ENCODE measurements at places on chromosomes 4 and X.

DNA sequence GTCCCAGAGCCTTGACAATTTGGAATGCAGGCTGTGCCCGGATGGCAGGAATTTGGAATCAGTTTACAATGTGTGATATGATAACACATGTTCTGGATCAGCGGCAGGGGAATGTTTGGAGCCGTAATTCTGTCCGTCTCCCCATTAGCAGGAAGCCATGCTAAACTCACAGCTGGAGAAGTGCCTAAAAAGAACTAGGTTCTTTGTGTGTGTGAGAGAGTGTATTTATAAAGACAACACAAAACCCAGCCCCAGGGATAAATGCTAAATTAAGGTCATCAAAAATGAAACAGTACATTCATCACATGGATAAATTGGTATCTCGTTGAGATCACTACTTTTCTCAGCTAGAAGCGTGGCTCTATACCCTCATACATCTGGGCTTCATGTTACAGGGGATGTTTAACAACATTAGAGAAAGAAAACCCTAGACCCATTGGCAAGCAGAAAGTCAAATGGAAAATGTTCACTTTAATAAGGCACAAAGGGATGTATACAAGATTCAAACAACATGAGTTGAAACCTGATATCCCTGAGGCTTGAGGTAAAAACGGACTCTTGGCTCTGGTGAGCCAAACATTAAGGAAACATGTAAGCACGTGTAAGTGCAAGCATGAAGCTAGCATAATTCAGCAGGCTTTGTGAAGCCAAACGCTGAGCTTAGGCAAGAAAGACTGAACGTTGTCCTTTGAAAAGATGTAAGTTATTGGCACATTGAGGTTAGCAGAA is 18.0 kb upstream of the TMEM131L start:
- peak; percentile 47 for DNase-seq

GRCh38 chr4:72442715-72443114 is 126.3 kb downstream of the ADAMTS3 start:
- DNase-seq, result no peak

DNA sequence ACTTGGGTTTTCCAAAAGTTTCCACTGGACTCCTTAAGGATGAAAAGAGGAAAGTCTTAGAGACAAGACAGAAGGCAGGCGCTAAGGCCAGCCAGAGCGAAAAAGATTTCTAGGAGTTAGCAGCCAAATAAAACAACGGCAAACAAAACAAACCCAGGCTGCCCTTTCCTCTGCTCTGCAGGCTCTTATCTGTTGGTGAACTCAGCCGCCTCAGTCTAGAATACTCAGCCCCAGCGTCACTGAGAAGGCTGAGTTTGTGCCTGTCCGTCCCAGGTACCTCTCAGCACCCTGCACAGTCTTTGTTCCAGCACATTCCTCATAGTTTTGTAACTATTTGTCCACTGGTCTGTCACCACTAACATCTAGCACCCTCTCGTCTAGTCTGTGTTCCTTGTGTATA is 75.6 kb upstream of the FAM9C start:
- no peak for DNase-seq

DNA sequence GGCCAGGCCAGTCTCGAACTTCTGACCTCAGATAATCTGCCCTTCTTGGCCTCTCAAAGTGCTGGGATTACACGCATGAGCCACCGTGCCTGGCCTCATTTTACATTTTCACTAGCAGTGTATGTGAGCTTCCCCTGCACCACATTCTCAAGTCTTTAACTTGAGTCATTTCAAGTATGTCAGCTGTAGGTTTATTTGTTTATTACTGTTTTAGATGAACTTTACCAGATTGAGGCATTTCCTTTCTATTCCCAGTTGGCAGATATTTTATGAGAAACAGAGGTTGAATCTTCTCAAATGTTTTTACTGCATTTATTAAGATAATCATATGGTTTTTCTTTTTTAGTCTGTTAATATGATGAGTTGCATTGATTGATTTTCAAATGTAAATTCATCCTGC is 114.6 kb upstream of the SH3RF1 start:
- DNase-seq, result no peak

- DNase-seq, result no peak
Measured at GRCh38 chr4:40856840-40857362, 107.1 kb downstream of the NSUN7 start.

DNA sequence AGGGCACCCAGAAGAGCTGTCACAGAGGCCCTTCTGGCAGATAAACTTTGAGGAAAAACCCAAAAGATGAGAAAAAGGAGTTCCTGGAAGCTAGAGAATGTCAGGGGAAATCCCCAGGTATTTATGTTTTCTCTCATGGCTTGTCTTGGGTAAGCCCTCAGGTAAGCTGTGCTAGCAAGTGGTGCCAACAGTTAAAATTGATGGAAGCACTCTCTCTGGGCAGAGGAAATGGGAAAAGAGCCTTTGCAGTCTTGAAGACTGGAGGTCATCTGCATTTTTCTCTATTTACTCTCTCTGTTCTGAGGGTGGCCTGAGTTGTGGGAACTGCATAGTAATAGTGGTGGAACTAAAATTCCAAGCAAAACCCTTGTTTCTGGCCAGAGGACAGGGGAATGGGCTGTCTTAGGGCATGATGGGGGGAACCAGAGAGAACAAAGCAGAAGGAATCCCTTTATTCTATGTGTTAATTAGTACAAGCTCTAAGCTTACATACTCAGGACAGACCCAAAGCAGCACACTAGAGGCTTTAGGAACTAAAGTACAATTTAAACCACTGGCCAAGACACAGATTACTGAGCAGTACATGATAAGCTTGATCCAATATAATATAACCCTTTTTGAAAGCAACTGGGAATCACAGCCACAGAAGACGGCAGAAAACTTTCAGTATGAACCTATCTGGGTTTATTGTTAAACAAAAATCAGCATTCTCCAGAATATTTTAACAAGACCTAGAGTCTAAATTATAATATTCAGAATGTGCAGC is 53.3 kb upstream of the SLC10A4 start:
- no peak for DNase-seq

DNA sequence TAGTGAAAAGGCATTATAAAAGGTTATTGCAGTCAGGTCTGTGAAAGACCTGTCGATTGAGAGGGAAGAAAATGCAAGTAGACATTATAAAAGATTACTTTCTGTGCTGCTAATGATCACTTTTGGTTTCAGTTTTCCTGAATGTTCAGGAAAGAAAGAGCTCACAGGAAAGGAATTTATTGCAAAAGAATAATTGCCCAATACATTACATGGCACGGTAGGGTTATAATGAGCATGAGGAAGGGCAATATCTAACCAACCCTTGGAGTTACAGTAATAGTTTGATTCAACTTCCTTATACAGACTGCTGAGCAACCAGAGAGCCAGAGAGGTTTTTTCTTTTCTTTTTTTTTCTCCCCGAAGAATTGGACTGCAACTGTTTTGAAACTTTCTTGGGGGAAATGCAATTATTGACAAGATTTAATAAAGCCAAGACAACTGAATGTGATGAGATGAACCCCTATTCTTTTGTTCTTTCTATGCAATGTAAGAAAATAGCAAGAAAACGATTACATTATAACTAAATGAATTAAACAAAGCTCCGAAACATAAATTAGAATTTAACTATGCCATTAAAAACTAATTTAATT is 247.0 kb downstream of the C4orf33 start:
- DNase-seq, result no peak

DNA sequence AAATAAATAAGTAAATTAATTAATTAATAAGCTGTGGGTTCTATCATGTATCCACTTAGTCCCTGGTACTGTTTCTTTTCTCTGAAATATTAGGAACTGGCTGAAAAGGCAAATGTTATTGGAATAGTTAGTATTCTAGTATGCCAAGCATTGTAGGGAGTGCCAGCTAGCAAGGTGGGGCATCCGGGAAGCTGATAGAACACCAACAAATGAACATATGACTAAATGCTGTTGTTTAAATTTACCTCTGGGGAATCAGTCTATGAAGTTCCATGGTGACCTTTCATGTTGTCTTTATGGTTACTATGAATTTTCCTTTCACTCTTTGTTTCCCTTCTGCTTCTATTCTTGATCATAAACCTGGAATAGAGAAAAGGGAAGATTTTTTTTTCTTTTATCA is 32.7 kb downstream of the NUDT6 start:
- DNase-seq, result no peak

GRCh38 chrX:103781706-103782105 is 5.1 kb downstream of the PLP1 start:
- no peak for DNase-seq

- no peak for DNase-seq
Measured at GRCh38 chrX:81414630-81415029, 212.7 kb downstream of the SH3BGRL start.

DNA sequence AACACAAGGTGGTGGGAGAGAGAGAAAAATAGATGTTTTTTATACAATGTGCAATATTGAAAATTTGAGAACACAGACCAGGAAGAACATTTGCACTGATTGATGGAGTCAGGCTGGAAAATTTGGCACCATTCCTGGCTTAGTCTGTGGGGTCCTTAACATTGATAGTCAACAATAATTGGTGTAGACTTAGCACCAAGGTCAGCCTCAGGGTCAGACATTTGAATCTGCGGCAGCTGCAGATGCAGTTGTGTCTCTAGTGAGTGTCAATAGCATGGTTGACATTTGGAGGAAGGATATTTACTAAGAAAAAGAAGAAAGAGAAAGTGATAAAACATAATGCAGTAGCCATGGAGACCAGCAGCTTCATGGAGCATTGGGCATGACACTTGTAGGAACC is 31.5 kb upstream of the GLRA3 start:
- no peak for DNase-seq

- no peak for DNase-seq
Measured at GRCh38 chrX:153766098-153766817, 2.2 kb downstream of the PLXNB3 start.

DNA sequence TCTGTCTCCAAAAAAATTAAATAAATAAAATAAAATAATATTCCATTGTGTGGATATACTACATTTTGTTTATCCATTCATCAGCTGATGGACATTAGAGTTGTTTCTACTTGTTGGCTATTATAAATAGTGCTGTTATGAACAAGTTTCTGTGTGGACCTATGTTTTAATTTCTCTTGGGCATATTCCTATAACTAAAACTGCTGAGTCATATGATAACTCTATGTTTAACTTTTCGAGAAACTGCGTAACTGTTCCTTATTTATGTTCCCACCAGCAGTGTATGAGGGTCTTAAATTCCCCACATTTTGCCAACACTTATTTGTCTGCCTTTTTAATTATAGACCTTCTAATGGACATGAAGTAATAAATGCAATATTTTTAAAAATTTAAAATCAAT is 369.5 kb downstream of the CHIC1 start:
- no peak for DNase-seq

GRCh38 chrX:24506082-24506481 is 41.0 kb downstream of the PDK3 start:
- DNase-seq, result no peak

- DNase-seq, result no peak
Measured at GRCh38 chr4:84032372-84032771, 466.7 kb downstream of the NKX6-1 start.

- DNase-seq, result no peak
Measured at GRCh38 chrX:1423215-1423614, 29.5 kb downstream of the ASMTL start.

DNA sequence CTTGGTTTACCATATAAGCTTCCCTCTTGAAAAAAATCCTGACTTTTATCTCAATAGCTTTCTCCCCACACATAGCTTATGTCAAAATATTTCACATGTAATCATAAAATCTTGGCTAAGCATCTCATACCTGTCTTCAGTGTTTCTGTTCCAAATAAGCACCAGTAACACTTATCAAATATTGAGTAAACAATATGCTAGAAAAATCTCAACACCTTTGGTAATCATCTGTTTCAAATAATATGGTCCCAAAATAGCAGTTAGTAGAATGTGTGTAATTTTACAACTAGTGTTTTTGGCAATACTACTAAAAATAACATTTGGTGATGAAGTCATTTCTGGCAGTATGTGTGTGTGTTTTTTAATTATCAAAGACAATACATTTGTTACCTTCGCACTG is 2138.2 kb downstream of the PCDH7 start:
- DNase-seq, result no peak

DNA sequence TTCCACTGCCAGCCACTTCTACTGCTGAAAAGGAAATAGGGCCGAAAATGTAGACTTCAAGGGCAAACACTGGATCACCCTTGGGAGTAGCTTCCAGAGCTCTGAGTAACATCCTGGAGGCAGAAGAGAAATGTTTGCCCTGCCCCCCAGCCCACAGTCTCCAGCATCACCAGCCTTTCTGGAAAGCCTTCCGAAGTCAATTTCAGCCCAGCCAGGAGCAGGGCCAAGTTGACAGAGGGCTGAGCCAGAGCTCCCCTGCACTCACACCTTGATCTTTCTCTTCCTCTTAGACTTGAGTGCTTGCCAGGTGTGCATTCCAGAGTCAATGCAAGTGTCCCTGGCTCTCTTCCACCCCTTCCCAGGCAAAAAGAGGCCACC is 35.2 kb downstream of the SLC25A5 start:
- DNase-seq, result no peak

- DNase-seq, result no peak
Measured at GRCh38 chr4:124224256-124224655, 488.3 kb downstream of the ANKRD50 start.

DNA sequence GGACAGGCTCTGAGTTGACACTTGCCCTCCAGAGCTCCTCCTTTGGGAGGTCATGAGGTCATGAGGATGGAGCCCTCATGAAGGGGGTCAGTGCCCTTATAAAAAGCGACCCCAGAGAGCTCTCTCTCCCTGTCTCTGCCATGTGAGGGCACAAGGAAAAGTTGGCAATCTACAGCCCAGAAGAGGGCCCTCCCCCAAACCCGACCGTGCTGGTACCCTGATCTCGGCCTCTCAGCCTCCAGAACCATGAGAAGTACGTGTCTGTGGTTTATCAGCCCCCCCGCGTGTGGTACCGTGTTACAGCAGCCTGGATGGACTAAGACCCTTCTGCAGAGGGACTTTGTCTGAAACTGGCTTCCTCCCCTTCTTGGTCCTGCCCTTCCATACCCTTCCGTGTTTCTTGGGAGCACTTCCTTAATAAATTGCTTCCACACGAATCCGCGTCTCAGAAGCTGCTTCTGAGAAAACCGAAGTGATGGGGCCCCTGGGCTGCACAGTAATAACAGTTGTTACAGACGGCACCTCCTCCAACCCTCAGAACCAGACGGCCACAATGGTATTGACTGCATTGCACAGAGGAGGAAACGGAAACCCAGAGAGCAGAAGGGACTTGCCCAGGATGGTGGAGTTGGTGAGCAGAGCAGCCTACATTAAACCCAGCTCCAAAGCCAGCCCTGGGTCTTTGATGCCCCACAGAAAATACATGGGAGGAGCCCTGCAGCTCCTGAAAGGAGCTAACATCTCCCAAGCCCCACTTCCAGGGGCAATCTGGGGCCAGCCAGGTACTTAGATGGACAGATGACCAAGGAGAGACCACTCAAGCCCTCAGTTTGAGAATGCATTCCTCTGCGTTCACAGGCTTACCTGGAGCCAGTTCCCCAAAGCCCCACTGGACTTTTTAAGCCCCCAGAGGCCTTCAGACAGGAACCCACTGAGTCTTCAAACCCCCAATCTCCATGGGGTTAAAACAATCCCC is 242.7 kb downstream of the BCOR start:
- no peak for DNase-seq

GRCh38 chrX:17415242-17415810 is 40.3 kb downstream of the NHS start:
- no peak for DNase-seq

GRCh38 chr4:112951362-112952312 is 97.8 kb upstream of the ANK2 start:
- no peak for DNase-seq

Data from NCI-H1930 (cell line).